ENCODE measurements at places on chromosomes 2 and 18. TPM values are rescaled to one million over a fixed set of nuclear protein-coding genes. Genes with fewer than 3 reads are reported as not detected.

- DNase-seq = peak; percentile 54
These were observed 57.3 kb upstream of the C2orf15 start for GRCh38 chr2:99084256-99084655.

- DNase-seq = no peak
These were observed 30.6 kb downstream of the ITSN2 start for GRCh38 chr2:24329700-24330099.

The ADRA2B gene
- total RNA-seq = 2.3 TPM

GRCh38 chr2:24015562-24016375 lies 5.9 kb downstream of the MFSD2B start:
- DNase-seq = peak; percentile 69

GRCh38 chr18:47970664-47971531 lies 40.4 kb upstream of the SMAD2 start:
- no peak for DNase-seq

The PROM2 gene
- 2.3 TPM for total RNA-seq

DNA sequence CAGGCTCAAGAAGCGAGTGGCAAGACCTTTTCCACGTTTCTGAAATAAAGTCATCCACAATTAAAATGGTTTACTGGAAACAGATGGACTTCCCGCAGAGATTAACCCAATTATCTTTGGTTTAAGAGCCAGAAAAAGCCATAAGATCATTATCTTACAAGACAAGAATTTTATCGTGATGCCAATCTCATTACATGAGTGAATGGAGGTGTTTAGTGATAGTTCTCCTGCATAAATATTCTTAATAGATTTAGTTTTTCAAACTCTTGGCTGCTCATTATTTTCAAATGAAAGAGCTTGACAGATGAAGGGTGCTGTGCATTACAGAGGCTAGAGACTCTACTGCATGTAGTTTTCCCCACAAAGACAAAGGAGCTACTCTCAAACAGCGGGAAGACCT lies 1028.4 kb upstream of the PIK3C3 start:
- DNase-seq = no peak

GRCh38 chr2:85580206-85580605 lies 2.8 kb downstream of the VAMP8 start:
- DNase-seq = no peak

The MFF gene
- total RNA-seq = 86.4 TPM

DNA sequence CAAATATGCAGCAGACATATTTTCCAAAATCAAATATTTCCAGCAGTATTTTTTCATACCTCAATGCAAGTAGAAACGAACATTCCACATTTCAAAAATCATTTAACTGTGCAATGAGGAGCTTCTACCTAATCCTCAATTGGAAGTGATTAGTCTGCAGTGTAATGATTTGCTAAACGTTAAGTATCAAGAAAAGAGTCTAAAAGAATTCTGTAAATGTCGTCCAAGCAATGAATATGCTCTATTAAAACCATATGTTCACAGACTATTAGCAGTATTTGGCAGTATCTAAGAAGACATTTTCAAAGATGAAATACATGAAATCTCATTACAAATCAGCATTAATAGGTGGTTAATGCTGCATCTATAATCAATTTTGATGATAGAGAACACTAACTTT lies 15.9 kb downstream of the DYM start:
- no peak for DNase-seq

The GPR155 gene
- total RNA-seq = 4.5 TPM

- no peak for DNase-seq
These were observed 219.4 kb downstream of the MREG start for GRCh38 chr2:215793747-215794595.

GRCh38 chr2:238235331-238235732 lies 4.5 kb downstream of the HES6 start:
- no peak for DNase-seq

The PLCL1 gene
- total RNA-seq = not detected

The GNAL gene
- total RNA-seq = 40.9 TPM

- peak; percentile 67 for DNase-seq
These were observed 33.9 kb downstream of the NBAS start for GRCh38 chr2:15527074-15527739.

DNA sequence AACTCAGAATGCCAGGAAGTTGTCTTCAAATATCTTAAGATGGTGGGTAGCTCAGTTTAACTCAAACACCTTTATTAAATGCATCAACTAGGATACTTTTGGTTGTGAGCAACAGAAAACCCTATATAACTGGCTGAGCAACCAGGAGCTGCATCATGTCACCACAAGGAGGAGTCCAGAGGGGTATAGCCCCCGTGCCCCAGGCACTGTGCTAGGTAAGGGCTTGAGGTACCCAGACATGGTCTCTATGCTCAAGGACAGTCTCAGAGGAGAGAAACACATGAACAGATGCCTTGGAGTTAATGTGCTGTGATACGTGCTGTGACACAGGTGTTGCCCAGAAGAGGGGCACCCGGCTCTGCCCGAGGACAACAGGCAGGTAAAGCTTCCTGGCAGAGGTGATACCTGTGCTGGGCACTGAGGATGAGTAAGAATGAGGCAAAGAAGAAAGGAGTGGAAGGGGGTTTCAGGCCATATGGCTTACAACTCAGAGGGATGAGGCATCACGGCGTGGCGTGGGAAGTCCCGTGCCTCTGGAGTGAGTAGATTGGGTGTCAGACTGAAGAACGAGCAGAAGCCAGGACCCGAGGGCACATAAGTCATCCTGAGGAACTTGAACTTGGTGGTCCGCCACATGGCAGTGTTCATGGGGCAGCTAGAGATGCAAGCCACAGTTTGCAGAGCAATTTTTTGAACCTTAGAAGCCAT lies 32.0 kb upstream of the CAB39 start:
- DNase-seq = peak; percentile 31

GRCh38 chr2:119049968-119050704 lies 108.1 kb downstream of the MARCO start:
- peak; percentile 86 for DNase-seq

DNA sequence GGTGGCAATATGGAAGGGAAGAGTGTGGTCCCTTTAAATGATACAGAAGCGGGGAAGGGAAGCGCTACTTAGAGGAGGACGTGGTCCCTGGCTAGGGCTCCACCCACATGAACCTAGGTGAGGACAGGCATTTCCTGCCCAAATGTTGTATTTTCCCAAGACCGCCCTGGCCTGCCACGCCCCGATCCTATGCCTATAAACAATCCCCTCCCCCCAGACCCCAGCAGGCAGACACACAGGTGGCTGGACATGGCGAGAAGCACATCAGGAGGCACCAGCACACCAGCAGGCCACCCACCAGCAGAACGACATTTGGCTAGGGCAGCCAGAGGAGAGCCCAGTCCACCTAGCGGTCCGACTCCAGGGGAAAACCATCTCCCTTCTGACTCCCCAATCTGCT lies 47.2 kb downstream of the METTL8 start:
- DNase-seq = peak; percentile 75

GRCh38 chr18:64474773-64475172 lies 325.9 kb upstream of the LINC00305 start:
- DNase-seq = no peak

- no peak for DNase-seq
These were observed 33.4 kb upstream of the SKA1 start for GRCh38 chr18:50341443-50341842.
